ENCODE measurements at places on chromosomes 16 and 17. TPM values are rescaled to one million over a fixed set of nuclear protein-coding genes. Genes with fewer than 3 reads are reported as not detected.

Gene SLC13A5
- total RNA-seq = not detected

Gene CLEC18A
- total RNA-seq = 4.2 TPM

Gene ANKRD40CL
- total RNA-seq = 44.9 TPM

Gene PDILT
- not detected for total RNA-seq

Gene TBC1D3
- total RNA-seq = not detected

Gene TRPV3
- total RNA-seq = 2.3 TPM

Gene ABAT
- 12.9 TPM for total RNA-seq

Gene KAT8
- total RNA-seq = 69.5 TPM

Gene IQCK
- 13.2 TPM for total RNA-seq

Gene SLFN14
- not detected for total RNA-seq

Gene BAIAP3
- 9.8 TPM for total RNA-seq

Gene ZPBP2
- total RNA-seq = not detected

Gene IGF2BP1
- not detected for total RNA-seq

Gene KPNB1
- total RNA-seq = 247 TPM

Gene MT3
- 4.0 TPM for total RNA-seq

Gene ASGR2
- total RNA-seq = 0.45 TPM

Gene TMEM231
- 4.7 TPM for total RNA-seq

Gene SNX20
- 0.86 TPM for total RNA-seq

Gene ARL6IP1
- total RNA-seq = 205 TPM

Gene CTRB2
- 29.1 TPM for total RNA-seq

Gene SLC5A11
- 2.6 TPM for total RNA-seq

Gene MYOCD
- total RNA-seq = 1.1 TPM

Gene PRSS8
- 337 TPM for total RNA-seq

Gene CX3CL1
- 4.6 TPM for total RNA-seq

Gene MIF4GD
- total RNA-seq = 19.2 TPM

Gene SPIRE2
- total RNA-seq = 51.7 TPM

Gene TEDC2
- 24.0 TPM for total RNA-seq

Gene IRX5
- 0.11 TPM for total RNA-seq

Gene HOXB3
- total RNA-seq = 17.4 TPM

Gene ZNF423
- 4.7 TPM for total RNA-seq

Gene ALDOC
- 111 TPM for total RNA-seq

Gene MT1A
- total RNA-seq = 5.5 TPM

Gene CSH2
- total RNA-seq = not detected

Gene KRT39
- total RNA-seq = not detected

Gene SLC26A11
- 9.3 TPM for total RNA-seq

Gene MED9
- total RNA-seq = 15.3 TPM

Gene TUBB3
- total RNA-seq = 3.2 TPM

Gene TMEM238L
- total RNA-seq = 68.8 TPM

Gene NPIPB9
- total RNA-seq = 1.5 TPM

Gene XYLT1
- total RNA-seq = 15.0 TPM

Gene SRCIN1
- 4.2 TPM for total RNA-seq

Gene EPX
- not detected for total RNA-seq

Measured in colonic mucosa (tissue), 4 donors.